Caco-2 (cell line): ENCODE measurements at places on chromosomes 1 and 21.
A peak's percentile ranks its signal among the peaks of the same experiment; 100 is the strongest.

GRCh38 chr1:243946946-243947345, 96.9 kb upstream of the AKT3 start:
- no peak for DNase-seq

- DNase-seq = no peak
Measured at GRCh38 chr21:35244514-35244913, 195.4 kb upstream of the RUNX1 start.

- DNase-seq = no peak
Measured at GRCh38 chr1:217270101-217270500, 360.8 kb downstream of the GPATCH2 start.

DNA sequence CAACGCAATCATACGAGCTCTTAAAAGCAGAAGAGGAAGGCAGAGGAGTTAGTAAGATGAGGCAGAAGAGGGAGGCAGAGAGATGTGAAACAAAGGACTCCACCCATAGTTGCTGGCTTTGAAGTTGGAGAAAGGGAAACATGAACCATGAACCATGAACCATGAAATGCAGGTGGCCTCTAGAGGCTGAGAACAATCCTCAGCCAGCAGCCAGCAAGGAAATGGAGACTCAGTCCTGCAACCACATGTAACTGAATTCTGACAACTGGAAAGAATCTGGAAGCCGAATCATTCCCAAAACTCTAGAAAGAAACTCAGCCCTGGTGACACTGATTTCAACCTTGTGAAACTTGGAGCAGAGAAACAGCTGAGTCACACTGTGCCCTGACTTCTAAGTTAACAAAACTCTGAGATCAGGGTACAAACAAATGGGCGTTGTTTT, 10.1 kb downstream of the DIPK1A start:
- DNase-seq = peak; percentile 40

DNA sequence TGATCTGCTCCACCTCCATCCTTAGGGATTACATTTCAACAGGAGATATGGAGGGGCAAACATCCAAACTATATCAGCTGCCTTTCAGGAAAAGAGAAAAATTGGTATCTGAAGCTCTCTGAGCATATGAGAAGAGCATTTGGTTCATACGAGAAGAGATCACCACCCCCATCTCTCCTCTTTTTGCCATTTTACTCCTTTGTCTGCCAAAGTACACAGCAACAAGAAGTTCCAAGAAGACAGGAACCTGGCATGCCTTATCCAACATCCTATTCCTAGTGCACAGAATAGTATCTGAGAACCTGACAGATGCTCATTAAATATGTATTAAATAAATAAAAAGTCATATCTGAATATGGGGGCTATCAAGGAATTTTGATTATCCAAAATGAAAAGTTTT, 142.5 kb upstream of the PKN2 start:
- no peak for DNase-seq

DNA sequence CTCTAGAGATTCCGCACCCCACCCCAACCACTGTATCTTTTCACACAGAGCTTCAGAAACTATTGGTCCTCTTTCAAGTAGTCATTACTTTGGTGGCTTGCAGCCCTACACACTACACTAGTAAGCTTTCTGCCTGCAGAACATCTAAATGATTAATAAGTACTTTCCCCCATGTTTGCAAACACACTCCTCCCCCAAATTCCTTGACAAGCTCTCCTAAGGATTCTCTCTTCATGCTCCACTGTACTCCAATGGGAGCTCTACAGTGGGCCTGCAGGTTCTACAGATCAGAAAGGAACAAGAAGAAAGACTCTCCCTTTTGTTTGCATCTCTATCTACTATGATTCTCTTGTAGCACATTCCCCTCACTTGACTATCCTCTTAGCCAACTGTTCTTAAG, 16.3 kb upstream of the NUF2 start:
- no peak for DNase-seq

DNA sequence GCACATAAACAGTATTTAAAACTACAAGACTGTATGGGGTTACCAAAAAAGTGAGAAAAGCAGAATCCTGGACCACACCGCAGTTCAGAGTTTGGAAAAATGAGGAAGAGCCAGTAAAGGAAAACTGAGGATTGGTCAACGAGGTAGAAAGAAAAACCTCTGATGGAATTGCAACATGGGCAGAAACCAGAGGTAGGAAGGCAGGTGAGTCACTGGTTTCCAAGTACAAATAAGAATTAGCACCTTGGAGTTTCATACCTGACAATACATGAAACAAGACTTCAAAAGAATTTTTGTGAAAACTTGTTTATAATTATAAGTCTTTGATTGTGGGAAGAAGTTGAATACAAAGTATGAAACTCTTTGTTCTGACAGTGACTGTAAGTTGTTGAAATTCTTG, 533.7 kb upstream of the DAB1 start:
- no peak for DNase-seq

GRCh38 chr1:117674521-117675400, 68.9 kb downstream of the TENT5C start:
- DNase-seq = peak; percentile 69

DNA sequence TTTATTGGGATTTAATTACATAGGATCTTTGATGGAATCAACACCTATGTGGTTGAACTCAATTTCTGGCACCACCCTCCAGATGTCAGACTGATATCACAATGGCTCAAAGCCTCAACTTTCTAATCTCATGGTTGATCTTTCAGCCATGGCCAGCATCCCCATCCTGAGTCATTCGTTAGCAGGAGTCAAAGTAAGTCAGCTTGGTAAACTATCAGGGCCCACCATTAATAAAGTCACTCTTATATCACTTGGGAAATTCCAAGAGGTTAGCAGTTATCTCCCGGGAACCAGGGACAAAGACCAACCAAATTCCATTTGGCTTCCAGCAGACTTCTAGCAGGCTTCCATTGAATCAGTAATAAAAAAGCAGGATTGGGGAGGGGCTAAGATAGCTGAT, 50.7 kb upstream of the TNFSF4 start:
- DNase-seq = no peak

- DNase-seq = no peak
Measured at GRCh38 chr1:186819126-186819525, 9.6 kb upstream of the PLA2G4A start.

DNA sequence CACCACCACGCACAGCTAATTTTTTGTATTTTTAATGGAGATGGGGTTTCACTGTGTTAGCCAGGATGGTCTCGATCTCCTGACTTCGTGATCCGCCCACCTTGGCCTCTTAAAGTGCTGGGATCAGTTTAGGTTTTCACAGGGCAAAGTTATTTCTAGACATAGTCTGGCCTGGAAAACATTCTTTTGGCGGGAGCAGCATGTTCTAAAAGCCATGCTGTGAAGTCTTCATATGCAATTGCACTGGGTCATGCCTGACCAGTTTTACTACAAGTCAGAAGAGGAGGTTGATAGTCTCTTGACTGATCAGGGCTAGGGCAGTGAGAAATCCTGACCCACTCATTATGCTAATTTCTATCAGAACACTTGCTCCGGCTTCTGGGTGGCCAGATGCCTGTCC, 131.6 kb upstream of the POU3F1 start:
- DNase-seq = no peak

DNA sequence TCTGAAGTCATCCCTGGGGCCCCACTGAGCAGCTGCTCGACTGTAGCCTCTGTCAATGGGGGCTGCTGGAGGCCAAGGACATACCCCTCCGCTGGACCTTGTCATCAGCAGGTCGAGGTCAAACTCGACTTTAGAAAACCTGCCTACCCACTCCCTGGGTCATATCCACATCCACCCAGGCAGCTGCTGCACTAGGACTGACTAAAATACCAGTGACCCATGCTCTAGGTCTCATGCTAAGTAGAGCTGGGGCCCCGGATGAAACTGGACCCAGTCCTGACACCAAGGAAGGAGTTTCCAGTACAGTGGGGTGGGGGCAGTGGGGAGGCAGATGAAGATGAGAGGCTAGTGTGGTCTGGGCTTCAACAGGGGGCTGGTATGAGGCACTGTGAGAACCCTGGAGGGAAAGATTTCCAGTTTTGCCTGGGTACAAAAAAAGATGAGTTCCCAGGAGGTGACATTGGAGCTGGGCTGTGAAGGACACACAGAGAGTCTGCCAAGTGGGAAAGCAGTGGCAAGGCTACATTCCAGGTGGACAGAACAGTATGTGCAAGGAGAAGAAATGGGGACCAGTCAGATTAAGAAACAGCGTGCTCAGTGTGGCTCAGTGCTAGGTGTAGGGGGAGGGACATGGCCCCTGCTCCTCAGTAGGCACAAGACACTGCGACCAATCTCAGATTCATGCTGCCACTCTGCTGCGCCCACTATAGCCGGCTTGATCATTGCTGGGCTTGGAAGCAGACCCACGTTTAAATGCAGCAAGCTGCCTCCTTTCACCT, 12.4 kb downstream of the SLC2A1 start:
- DNase-seq = no peak

DNA sequence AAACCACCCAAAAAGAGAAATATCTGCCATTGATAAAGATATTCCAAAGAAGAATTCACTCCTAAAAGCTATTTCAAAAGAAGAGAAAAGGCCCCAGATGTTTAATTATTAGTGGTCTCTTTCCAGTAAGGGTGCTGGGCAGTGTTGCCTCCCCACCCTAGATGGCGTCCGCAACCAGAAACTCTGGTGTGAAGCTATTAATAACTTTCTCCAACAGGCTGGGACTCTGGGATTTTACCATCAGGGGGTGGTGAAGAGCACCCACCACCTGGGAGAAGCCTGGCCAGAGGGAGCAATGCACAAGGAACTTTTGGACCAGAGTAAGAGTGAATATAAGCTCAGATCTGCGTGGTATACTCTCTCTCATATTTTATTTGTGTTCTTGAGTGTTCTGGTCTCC, 115.4 kb upstream of the TIAM1 start:
- DNase-seq = no peak

DNA sequence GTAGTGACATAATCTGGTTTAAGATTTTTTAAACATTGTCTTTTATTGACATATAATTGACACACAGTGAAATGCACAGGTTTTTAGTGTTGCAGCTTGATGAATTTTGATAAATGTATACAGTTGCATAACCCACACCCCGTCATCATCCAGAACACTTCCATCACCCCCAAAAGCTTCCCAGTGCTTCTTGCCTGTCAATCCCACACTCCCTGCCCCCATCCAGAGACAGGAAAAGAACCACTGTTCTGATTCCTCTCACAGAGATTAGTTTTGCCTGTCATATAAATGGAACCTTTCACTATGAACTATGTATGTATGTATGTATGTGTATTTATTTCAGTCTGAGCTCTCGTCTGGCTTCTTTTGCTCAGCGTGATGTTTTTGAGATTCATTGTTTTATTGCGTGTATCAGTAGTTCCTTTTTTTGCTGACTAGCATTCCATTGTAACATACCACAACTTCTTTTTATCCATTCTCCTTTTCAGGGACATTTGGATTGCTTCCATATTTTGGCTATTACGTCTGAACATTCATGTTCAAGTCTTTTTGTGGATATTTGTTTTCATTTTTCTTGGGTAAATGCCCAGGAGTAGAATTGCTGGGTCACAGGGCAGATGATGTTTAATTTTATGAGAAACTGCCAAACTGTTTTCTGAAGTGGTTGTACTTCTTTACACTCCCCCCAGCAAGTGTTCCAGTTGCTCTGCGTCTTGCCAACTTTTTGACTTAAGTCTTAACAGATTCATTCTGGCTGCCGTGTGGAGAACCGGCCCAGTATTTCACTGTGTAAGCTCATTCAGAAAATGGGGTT, 8.7 kb downstream of the UBIAD1 start:
- no peak for DNase-seq

DNA sequence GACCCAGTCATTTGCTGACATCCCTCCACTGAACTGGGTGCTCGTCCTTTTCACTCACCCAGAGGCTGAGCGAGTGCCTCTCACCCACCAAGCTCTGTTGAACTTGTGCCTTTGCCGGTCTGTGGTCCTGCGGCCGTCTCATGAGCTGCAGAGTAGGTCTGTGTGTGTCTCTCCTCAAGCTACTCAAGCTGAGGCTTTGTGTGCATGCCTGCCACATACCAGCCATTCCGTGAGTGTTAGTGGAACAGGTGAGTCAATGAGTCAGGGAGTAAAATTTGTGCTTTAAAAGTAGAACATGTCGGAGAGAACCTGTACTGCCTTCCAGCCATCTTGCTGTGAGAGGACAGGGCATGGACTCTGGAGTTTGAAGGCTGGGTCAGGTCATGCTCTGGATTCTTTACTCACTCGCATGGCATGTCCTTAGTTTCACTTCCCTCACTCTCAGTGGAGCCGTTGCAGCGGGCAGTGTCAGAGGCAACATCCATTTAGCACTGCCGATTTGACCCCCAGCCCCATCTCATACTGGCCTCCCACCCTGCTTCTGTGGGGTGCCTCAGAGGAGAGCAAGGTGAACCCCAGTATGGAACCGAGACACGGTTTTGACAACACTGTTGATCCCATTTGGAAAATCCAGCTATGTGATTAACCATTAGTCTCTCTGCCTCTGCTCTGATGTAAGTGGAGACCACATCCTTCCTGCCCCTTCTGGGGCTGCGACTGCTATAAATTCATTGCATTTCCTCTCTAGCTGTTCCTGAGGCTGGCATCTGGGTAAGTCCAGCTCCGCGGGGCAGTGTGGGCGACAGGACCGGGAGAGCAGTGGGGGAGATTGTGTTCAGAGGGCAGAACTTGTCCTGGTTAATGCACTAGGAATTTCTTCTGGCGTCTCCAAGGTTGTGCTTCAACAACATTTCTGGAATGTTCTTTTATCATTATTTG, at the start of gene NLRP3:
Gene NLRP3 (plus strand): TSS at position 751 of the 939 bp plus-strand sequence. CDS start 2,628 bp downstream, outside the sequence.
- no peak for DNase-seq
